Transverse colon (tissue), 4 donors: ENCODE measurements at places on chromosomes 2 and 18. TPM values are rescaled to one million over a fixed set of nuclear protein-coding genes. Genes with fewer than 3 reads are reported as not detected.

- H3K27me3 ChIP-seq, result no peaks in the 10 kb centered on the region
- H3K27ac ChIP-seq, result peak overlapping the region; percentile 90
- H3K36me3 ChIP-seq, result no peaks in the 10 kb centered on the region
- no peak for DNase-seq
Observed at GRCh38 chr2:99140056-99140859, 1.2 kb upstream of the C2orf15 start.

The RRM2 gene
- total RNA-seq, result 12.9 TPM

DNA sequence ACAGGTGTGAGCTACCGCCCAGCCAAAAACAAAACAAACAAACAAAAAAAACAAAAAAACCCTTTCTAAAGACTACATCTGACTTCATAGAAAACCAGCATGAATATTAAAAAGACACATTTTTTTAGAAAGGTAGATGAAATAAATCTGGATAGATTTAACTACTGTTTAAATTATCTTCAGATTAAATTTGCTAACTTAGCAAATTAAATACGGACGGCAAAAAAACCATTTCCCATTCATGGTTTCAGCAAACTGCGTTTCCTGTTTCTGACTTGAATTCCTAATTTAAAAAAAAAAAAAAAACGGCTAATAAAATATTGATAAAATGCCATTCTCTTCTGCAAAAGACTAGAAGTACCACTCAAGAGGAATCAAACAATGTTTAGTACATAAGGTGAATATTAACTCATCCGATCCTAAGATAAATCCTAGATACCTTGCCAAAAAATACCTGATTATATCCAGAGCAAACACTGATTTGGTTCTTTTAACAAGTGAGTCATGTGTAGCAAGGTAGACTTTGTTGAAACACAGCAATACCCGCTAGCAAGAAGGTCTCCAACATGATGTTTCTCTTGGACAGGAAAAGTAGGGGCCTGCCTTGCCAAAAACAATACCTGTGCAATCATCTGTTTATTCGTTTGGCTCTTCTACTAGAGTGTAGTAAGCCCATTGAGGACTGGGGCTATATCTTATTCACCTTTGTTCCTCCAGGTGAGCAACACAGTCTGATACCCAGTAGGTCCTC is 96.2 kb downstream of the BARD1 start:
- H3K4me1 ChIP-seq, result no peaks in the 10 kb centered on the region
- no peaks in the 10 kb centered on the region for H3K36me3 ChIP-seq
- no peak overlapping the region for H3K4me3 ChIP-seq
- no peak for DNase-seq

DNA sequence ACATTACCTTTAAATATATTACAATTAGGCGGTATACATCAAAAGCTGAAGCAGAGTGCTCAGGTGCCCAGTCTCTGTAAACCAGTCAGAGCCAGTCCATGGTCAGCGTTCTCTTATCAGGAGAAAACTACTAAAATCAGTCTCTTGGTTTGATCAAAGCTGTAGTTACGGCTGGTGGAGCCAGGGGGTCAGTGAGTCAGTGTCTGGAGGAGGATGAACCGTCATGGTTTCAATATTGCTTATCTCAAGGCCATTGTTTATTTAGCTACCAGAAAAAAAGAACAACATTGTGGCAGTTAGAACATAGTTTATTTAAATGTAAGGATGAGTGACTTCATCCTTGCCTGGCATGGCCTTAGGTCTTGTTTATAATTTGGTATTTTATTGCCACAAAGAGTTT is 71.3 kb upstream of the NYAP2 start:
- no peak overlapping the region for H3K27ac ChIP-seq
- DNase-seq, result no peak
- no peaks in the 10 kb centered on the region for H3K36me3 ChIP-seq
- H3K4me3 ChIP-seq, result no peak overlapping the region
- no peaks in the 10 kb centered on the region for H3K4me1 ChIP-seq
- H3K27me3 ChIP-seq, result no peaks in the 10 kb centered on the region

The DCDC2C gene
- total RNA-seq, result not detected

The SERPINB2 gene
- not detected for total RNA-seq

DNA sequence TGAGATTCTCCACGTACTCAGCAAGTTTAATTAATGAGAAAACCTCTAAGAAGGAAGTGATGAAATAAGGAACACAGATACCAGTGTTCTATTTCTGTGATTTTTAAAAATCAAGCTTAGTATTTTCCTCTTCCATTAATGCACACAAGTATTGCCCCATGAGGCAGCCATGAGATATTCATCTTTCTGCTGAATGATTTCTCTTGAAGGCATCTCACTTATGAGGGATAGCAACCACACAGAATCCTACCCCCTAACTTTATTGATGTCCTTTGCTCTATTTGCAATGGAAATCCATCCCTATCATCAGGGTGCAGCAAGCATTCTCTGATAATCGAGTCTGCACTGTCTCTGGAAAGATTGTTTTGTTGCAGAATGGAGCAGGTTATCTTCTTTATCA is 244.1 kb upstream of the NRP2 start:
- H3K36me3 ChIP-seq, result no peaks in the 10 kb centered on the region
- H3K27ac ChIP-seq, result no peak overlapping the region
- H3K27me3 ChIP-seq, result no peaks in the 10 kb centered on the region
- H3K4me1 ChIP-seq, result no peaks in the 10 kb centered on the region

DNA sequence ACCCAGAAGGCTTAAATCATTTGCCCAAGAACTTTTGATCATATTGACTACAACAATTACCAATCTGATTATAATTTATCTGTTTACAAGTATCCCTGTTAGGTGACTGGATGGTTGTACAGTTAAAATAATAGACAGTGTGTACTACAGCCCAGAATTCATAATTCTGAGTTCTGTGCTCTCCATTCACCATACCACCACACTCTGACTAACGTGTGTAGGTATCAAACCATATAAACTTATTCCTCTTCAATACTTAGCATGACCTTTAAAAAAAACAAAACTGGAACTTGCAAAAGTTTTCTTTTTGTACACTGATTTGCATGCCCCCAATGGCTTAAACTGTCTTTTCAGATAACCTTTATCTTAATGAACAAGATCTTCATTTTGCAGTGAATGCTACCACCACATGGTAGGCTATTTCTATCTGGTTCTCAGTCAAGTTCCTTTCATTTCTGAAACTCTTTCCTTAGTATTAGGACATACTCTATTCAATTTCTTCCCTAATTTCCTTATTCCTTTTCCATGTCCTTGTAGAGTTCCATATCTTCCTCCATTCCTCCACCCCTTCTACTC is 50.9 kb downstream of the SOS1 start:
- no peak overlapping the region for H3K4me3 ChIP-seq
- no peak overlapping the region for H3K27ac ChIP-seq
- H3K36me3 ChIP-seq, result no peaks in the 10 kb centered on the region
- no peaks in the 10 kb centered on the region for H3K27me3 ChIP-seq
- H3K4me1 ChIP-seq, result no peaks in the 10 kb centered on the region

The SLC23A3 gene
- 5.4 TPM for total RNA-seq

The RUFY4 gene
- total RNA-seq, result not detected

DNA sequence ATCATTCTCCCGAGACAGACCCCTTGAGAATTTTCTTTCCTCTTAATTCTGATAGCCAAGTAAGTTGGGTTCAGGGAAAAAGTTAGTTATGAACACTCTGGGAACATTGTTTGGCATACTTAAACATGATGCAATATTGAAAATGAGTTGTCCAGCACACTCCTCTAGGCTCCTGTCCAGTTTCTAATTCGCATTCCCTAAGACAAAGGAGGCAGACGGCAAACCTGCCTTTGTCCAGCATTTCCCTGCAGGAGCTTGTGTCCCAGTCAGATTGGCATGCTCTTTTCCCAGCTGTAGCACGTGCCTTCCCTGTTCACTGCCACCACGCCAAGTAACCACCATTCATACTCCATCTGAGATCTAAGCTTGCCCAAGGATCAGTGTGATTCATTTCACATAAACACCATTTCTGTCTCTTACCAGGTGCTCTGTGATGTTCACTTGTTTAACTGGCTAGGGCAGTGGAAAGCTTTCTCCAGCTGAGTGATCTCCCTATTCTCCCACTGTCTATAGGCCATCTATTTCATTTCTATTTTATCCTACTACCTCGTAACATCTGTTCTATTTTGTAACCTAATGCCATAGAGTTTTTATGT is 150.0 kb upstream of the EPB41L3 start:
- H3K27ac ChIP-seq, result no peak overlapping the region
- DNase-seq, result no peak
- no peaks in the 10 kb centered on the region for H3K36me3 ChIP-seq
- no peaks in the 10 kb centered on the region for H3K27me3 ChIP-seq

The LOXHD1 gene
- not detected for total RNA-seq

The CD226 gene
- total RNA-seq, result 16.8 TPM

DNA sequence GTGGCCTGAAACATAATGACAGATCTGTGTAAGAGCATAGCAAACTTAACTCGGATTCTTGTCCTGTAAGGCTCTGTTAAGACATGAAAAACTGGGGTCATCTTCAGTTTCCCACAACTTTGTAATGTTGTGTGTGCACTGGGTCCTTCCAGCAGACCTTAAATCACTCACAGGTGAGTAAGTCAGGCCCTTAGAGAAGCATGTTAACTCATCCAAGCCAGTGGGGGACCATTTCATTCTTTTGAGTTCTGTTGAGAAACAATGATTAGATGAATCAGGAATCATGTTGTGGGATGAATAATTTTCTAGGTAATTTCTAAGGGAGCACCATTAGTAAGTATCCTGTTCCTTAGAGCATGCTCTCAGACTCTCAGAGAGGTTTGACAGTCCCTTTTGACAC is 167.1 kb downstream of the ESCO1 start:
- H3K27ac ChIP-seq, result no peak overlapping the region
- H3K4me3 ChIP-seq, result no peak overlapping the region
- H3K4me1 ChIP-seq, result no peaks in the 10 kb centered on the region
- H3K27me3 ChIP-seq, result no peaks in the 10 kb centered on the region
- H3K36me3 ChIP-seq, result no peaks in the 10 kb centered on the region

GRCh38 chr18:42183746-42184145 is 228.7 kb downstream of the PIK3C3 start:
- DNase-seq, result no peak
- H3K4me3 ChIP-seq, result no peak overlapping the region
- H3K4me1 ChIP-seq, result no peaks in the 10 kb centered on the region
- H3K27ac ChIP-seq, result no peak overlapping the region

The SMCHD1 gene
- 179 TPM for total RNA-seq

DNA sequence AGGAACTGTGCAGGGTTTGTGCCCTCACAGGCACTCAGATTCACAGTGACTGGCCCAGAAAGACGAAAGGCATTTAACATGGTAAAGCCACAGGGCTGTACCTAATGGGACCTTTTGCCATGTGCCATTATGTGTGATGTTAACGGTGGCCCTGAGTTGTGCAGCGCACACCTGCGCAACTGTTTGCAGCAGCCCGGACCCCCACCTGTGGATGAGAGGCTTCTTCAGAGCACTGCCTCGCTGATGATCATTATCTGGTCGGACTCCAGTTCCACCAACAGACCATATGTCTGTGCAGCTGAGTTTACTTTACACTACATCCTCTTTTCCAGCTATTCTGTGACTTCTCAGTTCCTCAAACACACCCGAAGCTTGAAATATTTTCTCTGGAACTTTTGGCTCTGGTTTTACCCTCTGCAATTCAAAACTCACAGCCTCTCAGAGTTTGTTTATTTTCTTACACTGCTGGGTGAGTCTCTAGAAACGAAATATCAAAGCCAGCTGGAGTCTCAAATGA is 35.6 kb upstream of the UBE2F start:
- peak overlapping the region; percentile 63 for H3K27ac ChIP-seq
- no peaks in the 10 kb centered on the region for H3K4me1 ChIP-seq
- no peak for DNase-seq
- H3K36me3 ChIP-seq, result no peaks in the 10 kb centered on the region
- H3K27me3 ChIP-seq, result no peaks in the 10 kb centered on the region

The HOXD13 gene
- not detected for total RNA-seq

The CYP26B1 gene
- total RNA-seq, result 2.4 TPM

DNA sequence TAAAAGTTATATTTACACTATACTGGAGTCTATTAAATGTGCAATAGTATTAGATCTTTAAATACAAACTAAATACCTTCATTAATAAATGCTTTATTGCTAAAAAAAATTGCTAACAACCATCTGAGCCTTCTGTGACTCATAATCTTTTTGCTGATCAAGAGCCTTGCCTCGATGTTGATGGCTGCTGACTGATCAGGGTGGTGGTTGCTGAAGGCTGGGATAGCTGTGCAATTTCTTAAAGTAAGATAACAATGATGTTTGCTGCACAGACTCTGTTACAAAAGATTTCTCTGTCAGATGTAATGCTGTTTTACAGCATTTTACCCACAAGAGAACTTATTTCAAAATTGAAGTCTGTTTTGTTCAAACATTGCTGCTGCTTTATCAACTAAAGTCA is 421.4 kb upstream of the CYRIA start:
- H3K4me3 ChIP-seq, result no peak overlapping the region
- no peaks in the 10 kb centered on the region for H3K27me3 ChIP-seq
- DNase-seq, result no peak
- no peaks in the 10 kb centered on the region for H3K36me3 ChIP-seq
- H3K27ac ChIP-seq, result no peak overlapping the region
- no peaks in the 10 kb centered on the region for H3K4me1 ChIP-seq

The GPR35 gene
- total RNA-seq, result 244 TPM

DNA sequence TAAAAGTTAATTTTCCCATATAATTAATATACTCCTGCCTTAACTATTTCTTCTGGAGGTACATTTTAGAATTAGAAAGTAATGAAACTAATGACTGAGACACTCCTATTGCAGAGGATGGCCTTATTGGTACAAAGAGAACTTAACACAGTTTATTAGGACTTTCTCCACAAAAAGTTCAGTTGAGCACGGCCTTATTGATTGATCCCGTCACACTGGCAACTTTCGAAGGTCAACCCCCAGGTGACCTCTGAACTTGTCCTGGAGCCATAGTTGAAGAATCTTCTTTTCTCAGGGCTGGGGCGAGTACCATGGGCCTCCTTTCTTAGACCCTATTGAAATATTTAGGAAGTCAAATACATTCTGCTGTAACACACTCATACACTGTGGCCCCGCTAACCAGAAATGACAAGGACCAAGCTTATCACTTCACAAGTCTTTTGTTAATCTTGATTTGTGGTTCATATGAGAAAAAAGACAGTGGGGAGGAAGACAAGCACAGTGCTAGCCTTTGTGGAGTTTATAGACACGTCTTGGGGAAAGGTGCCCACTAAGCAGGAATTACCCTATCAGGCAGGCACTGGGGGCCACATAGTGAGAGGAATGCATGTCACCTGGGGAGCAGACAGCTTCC is 11.2 kb downstream of the SPP2 start:
- H3K4me1 ChIP-seq, result no peaks in the 10 kb centered on the region
- no peak overlapping the region for H3K27ac ChIP-seq
- no peak overlapping the region for H3K4me3 ChIP-seq
- peaks cover 3% of the 10 kb centered on the region for H3K27me3 ChIP-seq
- H3K36me3 ChIP-seq, result no peaks in the 10 kb centered on the region

GRCh38 chr2:120520929-120521912 is 175.3 kb downstream of the INHBB start:
- H3K27ac ChIP-seq, result no peak overlapping the region
- H3K4me3 ChIP-seq, result no peak overlapping the region
- peak; percentile 41 for DNase-seq
- H3K4me1 ChIP-seq, result no peaks in the 10 kb centered on the region
- no peaks in the 10 kb centered on the region for H3K36me3 ChIP-seq

DNA sequence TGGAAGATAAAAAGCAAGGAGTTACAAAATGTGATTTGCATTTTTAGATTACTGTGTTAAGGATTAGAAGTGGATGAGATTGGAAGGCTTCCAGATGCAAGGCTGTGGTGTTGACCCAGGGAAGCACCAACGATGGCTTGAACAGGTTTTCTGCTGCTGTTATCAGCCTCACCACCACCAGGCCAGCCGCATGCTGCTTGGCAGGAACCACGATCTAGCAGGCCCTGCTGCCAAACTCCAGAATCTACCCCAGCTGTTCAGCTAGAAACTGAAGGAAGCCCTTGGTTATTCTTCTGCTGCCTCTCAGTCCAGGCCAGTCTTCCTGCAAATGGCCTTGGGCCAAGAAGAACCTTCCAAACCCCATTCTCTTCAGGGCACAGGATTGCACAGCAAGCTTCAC is 133.9 kb downstream of the MTCL1 start:
- H3K4me1 ChIP-seq, result no peaks in the 10 kb centered on the region
- DNase-seq, result no peak
- no peaks in the 10 kb centered on the region for H3K36me3 ChIP-seq
- peak overlapping the region; percentile 20 for H3K27ac ChIP-seq
- H3K27me3 ChIP-seq, result no peaks in the 10 kb centered on the region
